ENCODE measurements at places on chromosomes 11 and 22.

GRCh38 chr22:28938286-28938833 is 55.0 kb downstream of the ZNRF3 start:
- no peak for DNase-seq

GRCh38 chr11:5553343-5553742 is 5.0 kb upstream of the OR52H1 start:
- DNase-seq = no peak

- DNase-seq = no peak
Measured at GRCh38 chr11:134338654-134339053, 6.9 kb downstream of the GLB1L2 start.

GRCh38 chr11:114317787-114318137 is 21.6 kb downstream of the NNMT start:
- no peak for DNase-seq

DNA sequence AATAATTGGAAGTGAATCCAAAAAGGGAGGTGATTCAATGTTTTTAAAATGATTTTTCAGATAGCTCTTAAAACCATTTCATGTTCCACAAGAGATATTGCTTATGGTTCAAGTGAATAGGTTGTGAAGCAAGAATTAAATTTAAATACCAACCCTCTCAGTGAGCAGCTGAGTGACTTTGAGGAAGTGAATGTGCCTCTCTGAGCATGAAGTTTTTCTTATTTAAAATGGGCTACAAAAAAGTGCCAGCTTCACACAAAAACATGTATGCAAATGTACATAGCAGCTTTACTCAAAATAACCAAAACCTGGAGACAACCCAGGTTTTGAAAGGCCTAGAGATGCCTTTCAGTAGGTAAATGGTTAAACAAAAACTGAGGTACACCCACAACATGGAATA is 35.5 kb upstream of the GAB4 start:
- DNase-seq = no peak

DNA sequence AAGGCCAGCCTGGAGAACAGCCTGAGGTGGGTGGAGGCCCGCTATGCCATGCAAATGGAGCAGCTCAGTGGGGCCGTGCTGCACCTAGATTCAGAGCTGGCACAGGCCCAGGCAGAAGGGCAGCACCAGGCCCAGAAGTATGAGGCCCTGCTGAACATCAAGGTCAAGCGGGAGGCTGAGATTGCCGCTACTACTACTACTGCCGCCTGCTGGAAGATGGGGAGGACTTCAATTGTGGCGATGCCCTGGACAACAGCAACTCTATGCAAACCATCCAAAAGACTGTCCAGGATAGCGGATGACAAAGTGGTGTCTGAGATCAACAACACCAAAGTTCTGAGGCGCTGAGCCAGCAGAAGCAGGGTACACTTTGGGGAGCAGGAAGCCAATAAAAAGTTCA is 3.1 kb upstream of the TMEM218 start:
- no peak for DNase-seq

DNA sequence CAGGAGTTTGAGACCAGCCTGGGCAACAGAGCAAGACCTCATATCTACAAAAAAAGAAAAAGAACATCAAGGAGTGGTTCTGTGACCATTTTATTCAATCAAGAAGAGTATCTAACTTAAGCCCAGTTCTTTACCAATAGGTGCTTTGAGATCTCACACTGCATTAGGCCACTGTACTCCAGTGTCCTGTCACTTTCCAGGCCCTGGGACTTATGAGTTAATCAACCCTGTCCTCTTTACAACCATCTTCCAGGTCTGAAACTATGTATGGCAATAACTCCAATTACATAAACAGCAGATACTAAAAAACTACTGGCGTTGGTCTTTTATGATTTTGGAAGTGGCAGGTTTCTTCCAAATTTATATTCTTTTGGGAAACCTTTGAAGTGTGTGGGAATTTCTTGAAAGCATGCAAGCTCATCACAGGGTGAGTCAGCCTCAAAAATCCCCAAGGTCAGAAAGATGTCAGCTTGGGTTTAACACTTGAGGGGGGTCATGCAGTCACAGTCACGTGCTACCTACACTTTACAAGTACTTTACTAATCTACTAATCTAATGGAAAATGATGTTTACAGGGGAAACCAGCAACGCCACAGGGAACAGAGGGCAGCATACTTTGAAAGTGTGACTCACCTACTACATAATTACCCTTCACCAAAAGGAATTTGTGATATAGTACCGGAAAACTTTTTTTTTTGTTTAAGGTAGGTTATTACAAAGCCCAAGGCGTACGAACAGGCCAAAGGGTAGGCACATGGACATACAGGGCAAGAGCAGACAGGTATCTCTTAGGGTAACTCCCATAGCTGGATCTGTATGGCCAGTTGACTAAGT is 15.6 kb downstream of the PISD start:
- DNase-seq = no peak

DNA sequence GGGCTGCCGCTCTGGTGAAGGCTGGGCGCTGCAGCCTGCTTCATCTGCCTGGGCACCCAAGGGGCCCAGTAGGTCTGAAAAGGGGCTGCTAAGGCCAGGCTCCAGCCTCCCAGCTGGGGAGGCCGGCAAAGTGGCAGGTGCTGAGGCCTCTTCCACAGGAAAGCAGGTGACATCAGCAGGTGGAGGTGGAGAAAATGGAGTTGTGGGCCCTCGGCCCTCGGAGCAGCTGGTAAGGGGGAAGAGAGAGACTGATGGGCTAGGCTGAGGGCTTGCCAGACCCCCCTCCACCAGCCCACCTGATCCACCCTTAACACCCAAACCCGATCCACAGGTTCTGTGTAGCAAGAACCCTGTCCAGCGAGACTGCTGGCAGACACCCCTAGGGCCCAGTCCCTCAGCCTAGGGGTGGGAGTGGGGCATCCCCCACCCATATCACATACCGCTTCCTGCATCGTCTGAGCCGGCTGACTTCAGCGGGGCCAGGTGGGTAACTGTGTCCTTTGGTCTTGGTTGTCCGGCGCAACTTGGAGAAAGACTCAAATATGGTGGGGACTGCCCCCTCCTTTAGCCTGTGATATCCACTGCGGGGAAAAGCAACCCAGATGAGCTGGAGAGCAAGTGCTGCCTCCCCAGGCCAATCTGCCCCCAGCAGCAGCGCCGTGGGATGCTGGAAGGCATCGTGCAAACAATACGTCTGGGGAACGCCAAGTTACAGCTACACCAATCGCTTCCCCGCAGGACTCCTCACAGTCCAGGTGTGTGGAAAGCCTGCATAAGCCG is 1.5 kb downstream of the THAP7 start:
- no peak for DNase-seq

- DNase-seq = no peak
Measured at GRCh38 chr22:49764127-49764581, 63.5 kb downstream of the BRD1 start.

DNA sequence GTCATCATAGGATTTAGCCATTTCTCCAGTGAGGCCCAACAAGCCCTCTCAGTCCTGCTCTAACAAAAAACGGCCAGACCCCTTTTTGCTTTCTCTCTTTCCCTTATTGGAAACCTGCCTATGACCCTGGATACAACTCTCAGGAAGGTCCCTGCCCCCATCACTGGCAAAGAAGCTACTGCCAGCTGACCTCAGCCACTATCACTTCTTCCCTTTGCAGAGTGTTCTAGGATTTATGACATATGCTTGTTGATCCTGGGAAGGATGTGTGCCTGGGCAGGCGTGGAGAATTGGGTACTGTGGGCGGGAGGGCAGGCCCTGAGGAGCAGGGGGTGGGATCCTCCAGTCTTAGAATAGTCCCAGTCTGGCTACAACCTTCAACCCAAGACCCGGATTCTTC is 7.5 kb downstream of the PGAP2 start:
- no peak for DNase-seq

DNA sequence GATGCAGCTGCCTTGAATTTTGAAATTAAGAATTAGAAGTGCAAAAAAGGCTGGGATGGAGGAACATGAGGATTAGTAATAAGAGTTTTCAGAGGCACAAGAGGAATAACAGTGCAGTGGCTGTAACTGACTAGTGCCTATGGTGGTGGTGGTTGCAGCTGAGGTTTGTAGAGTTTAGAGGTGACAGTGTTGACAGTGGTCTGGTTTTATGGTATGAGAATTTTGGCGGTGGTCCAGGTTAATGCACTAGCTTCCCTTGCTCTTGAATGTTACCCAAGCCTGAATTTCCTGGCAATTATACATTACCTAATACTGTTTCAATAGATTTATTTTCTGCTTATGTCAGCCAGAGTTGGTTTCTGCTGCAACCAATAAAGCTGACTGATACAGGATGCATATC is 112.8 kb upstream of the C11orf87 start:
- no peak for DNase-seq

- DNase-seq = no peak
Measured at GRCh38 chr22:27238935-27239510, 562.5 kb downstream of the MN1 start.
